ENCODE measurements at places on chromosomes 5 and 9.

DNA sequence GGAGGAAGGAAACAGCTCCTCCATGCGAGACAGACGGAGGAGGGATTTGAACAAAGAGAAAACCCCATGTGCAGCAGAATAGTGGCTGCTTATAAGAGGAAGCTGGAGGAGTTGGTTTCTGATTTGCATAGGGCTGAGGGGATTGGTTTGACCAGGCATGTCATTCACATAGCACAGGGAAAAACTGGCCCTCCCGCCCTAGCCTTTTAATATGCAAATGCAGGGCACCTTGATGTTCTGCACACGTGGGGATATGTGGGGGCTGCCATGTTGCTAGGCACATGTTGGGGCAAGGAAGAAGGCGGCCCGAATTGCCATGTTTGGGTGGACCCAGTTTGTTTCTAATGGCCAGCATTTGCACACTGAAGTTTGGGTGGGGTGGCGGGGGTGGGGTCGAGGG, 42.2 kb downstream of the OSMR start:
- no peak for DNase-seq

GRCh38 chr5:150562832-150563231, 54.9 kb downstream of the NDST1 start:
- DNase-seq = no peak

GRCh38 chr9:119009249-119009648, 360.0 kb downstream of the BRINP1 start:
- no peak for DNase-seq

GRCh38 chr9:115689331-115689730, 464.3 kb upstream of the PAPPA start:
- DNase-seq = no peak

GRCh38 chr5:176500511-176500910, 36.7 kb downstream of the RNF44 start:
- no peak for DNase-seq

GRCh38 chr5:124871303-124871702, 124.9 kb upstream of the ZNF608 start:
- DNase-seq = no peak

DNA sequence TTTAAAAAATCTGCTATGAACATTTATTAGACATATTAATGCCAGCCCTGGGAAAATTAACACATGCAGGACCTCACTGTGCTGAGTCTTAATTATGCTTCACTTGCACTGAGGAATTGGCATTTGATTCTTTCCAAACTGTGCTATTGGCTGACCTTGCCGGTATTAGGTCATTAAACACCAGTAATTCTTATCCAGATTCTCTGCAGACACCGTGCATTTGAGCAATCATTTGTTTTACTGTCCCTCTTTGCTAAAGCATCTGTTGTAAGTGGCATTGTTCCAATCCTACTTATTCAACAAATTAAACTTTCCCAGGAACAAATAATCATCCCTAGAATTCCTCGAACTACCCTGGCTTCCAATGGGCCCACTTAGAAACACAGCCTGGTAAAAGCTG, 145.0 kb downstream of the SLC12A2 start:
- no peak for DNase-seq

- DNase-seq = no peak
Measured at GRCh38 chr9:123893831-123894460, 36.0 kb downstream of the DENND1A start.

- DNase-seq = no peak
Measured at GRCh38 chr9:105713260-105714019, 19.1 kb downstream of the TMEM38B start.

- no peak for DNase-seq
Measured at GRCh38 chr9:88724331-88724730, 189.4 kb downstream of the NXNL2 start.

DNA sequence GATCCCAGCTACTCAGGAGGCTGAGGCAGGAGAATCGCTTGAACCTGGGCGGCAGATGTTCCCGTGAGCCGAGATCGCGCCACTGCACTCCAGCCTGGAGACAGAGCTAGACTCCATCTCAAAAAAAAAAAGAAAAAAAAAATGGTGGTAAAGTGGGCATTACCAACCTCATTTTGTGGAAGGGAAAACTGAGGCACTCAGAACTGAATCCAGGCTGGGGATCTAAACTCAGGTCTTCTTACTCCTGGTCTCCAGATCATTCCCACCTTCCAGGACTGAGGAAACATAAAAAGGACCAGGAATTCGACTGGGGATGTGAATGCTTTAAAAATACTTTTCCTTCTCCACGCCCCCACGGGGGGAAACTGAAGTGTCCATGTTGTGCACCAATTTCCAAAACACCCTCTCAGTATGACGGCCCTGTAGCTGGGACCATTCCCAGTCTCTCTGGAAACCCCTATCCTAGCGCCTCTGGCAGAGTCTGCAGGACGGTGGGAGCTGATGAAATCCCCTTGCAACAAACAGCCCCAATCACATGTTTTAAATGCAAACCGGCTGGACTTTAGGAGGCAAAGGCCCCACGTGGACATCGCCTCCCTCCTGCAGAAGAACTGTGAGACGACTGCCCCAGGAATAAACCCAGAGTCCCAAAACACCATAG, 8.9 kb upstream of the AKNA start:
- DNase-seq = no peak

DNA sequence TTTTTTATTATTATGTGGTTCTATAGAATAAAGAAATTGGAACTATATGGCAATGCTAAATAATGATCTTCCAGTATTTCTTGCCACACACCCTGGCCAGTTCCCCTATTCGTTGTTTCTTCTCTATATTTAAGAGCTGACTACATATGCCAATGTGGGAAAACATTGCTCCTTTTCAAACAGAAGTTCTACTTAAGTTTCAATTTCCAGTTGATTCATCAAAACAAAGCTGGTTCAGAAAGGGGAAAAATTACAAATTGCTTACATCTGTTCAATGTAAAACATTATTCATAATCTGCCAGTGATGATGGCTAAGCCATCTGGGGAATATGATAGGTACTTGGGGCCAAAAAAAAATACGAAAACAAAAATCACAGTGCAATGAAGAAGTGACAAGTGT, 76.9 kb downstream of the ST8SIA4 start:
- DNase-seq = no peak

DNA sequence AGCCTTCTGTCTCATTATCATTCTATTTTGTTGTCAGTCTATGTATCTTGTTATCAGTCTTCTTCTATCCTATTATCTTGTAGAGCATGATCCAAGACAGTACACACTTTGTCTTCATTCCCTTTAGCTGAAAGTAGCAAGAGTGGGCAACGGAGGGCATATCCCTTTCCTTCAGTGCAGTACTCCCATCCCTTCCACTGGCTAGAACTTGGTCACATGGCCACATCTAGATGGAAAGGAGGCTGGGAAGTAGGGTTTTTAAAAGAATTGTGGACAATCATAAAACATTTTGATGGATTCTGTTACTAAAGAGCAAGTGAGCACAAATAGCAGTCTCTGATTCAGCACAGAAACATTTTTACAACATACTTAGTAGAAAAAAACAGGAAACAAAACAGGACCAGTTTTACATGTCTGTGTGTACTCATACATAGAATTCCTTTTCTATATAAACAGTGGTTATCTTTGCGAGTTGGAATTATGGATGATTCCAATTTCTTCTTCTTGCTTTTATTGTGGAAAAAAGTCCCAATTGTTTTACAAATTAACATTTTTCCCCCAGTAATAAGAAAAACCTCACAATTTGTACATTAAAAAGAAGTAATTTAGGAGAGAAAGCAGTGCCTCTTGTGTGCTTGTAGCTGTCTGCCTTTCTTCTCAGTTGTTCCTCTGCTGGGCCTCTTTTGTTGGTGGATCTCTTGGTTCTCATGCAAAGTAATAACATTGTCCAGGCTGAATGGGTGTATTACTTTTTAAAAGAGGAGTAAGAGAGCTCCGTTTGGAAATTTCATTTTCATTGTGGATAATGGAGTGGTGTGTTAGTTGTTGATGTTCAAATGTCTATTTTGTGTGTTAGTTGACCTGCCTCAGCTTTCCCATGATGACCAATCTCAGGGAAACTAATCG, 410.9 kb upstream of the TRPC7 start:
- no peak for DNase-seq

- no peak for DNase-seq
Measured at GRCh38 chr5:137487600-137487999, 11.5 kb downstream of the SPOCK1 start.

- no peak for DNase-seq
Measured at GRCh38 chr9:121459513-121459912, 40.1 kb downstream of the GGTA1 start.

- DNase-seq = no peak
Measured at GRCh38 chr9:114449236-114449635, 56.0 kb downstream of the WHRN start.

DNA sequence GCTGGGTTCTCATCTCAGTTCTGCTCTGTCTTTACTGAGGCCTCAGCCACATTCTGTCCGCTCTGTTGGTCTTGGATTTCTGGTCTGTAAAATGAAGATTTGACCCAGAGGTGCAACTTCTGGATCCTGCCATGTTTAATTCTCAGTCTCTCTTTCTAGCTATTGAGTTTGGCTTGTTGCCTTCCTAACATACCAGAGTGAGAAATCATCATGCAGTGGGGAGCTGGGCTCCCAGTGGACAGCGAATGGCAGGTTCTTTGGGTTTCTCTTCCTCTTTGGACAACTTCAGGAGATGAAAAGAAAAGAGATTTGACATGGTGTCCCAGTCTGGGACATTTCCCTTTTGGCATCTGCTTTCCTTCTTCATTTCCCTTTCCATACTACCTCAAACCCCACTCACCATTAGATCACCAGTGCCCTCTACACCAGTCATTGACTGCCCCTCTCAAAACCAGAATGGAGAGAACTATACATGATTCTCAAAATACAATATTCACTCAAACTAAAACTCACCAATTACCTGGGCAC, 334.7 kb downstream of the ACTL7B start:
- DNase-seq = no peak

GRCh38 chr5:169979871-169980270, 424 bp downstream of the INSYN2B start:
- DNase-seq = no peak

GRCh38 chr5:58407042-58407719, 52.7 kb downstream of the PLK2 start:
- DNase-seq = no peak

GRCh38 chr5:60399507-60399906, 300.5 kb downstream of the DEPDC1B start:
- peak; percentile 28 for DNase-seq

DNA sequence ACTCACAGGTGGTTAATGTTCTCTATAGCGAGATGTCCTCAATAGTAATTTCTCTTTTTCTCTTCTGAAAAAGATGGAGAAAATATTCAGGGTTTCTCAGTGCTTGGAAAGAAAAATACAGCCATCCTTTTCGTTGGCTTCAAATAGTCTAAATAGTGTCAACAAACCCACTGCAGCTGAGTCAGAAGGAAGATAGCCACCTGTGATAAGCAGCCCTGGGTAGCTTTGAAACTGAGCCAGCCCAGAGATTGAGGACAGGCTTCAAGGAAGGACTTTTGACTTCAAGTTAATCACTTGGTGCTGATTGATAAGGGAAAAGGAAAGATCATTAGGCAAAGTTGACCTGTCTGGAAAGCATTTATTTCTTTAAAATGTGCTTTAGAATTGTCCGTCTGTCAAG, 78.7 kb upstream of the TYRP1 start:
- no peak for DNase-seq

DNA sequence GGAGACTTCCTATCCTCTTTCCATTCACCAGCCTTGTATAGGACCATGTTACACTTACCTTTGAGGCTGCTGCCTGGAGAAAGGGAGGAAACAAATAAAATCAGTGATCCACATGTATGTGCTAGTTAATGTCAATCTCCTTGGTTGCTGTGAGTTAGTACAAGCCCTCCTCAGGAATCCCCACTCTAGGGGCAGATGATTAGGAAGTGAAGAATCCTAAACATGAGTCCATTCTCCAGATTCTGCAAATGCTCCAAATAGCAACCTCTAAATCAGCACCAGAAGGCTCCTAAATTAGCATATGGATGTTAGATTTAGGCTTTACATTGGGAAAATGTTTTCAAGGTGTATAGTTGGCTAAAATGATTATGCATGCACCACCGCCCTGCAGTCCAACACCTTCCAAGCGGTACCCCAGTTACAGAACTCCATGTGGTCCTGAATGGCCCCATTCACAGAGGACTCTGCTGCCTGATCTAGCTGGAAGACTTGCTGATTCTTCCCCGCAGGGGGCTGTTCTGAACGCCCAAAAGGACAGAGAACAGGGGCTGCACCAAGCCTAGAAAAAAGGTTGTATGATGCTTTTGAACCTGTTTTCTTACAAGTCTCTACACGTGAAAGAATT, 123.2 kb downstream of the TLE1 start:
- DNase-seq = no peak

- no peak for DNase-seq
Measured at GRCh38 chr9:91555132-91555531, 131.5 kb upstream of the NFIL3 start.

- DNase-seq = no peak
Measured at GRCh38 chr9:90169490-90169889, 473.1 kb downstream of the DIRAS2 start.

- DNase-seq = no peak
Measured at GRCh38 chr5:44318883-44319282, 70.3 kb downstream of the FGF10 start.

DNA sequence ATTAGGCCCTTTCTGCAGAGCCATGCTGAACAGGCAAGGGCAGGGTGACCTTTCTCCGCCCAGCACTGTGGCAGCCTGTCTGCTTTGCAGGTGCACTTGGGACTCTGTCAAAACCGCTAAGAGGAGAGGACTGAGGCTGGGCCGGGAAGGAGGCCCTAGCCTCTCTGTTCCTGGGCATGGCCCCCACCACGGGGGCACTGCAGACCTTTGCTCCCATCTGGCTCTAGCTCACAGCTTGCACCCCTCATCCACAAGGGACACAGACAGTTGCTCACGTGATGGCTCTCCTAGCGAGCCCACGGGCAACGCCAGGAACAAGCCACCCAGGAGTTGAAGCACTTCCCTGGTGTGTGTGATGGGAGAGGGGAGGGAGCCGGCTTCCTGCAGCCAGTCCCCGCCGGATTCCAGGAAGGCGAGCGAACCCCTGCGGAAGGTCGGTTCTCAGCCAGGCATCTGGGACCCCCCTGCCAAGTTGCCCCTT, 43.0 kb upstream of the FCN1 start:
- no peak for DNase-seq

- DNase-seq = no peak
Measured at GRCh38 chr5:33472805-33473409, 32.1 kb downstream of the TARS1 start.

DNA sequence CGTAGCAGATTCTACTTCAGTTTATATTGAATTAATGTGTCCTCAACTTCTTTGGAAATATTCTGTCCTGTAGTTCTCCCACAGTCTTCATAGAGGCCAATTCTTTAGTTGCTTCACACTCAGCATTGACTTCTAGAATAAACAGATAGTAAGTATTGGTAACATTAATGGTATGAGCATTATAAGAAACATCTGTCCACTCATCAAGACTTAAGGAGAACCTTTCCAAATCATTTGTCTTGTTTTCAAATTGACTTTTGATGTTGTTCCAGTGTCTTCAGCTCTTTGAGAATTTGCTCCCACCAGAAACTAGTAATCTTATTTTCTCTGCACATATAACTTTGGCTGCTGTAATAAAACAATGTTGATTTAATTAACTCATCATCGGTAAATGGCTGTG, 18.3 kb downstream of the RANBP17 start:
- DNase-seq = no peak

GRCh38 chr9:120612218-120612617, 32.3 kb upstream of the CDK5RAP2 start:
- DNase-seq = no peak
